Iris pigment epithelial cell (primary cell): ENCODE measurements at places on chromosomes 12 and 14.
A peak's percentile ranks its signal among the peaks of the same experiment; 100 is the strongest.

- DNase-seq: no peak
These were observed 46.6 kb downstream of the KIF26A start for GRCh38 chr14:104184911-104185499.

GRCh38 chr12:5622280-5622679, 190.4 kb downstream of the NTF3 start:
- no peak for DNase-seq

- DNase-seq: no peak
These were observed 200.7 kb downstream of the C12orf50 start for GRCh38 chr12:87828382-87828973.

DNA sequence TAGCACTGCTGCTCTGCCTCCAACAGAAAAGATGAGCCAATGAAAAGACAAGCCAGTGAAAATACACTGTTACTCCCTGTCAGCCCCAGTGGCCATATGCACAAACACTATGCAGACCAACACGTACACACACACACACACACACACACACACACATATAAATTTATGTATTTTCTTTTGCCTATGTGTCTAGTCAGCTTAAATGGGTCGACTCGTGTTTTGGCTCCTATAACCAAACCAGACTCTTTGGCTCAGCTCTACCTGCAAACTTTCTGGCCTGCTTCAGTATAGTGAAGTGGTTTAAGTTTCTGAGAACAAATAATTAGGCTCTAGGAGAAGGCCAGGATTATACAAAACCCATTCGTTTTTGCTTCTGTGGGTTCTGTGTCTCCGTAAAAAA, 30.3 kb upstream of the PMCH start:
- DNase-seq: no peak

DNA sequence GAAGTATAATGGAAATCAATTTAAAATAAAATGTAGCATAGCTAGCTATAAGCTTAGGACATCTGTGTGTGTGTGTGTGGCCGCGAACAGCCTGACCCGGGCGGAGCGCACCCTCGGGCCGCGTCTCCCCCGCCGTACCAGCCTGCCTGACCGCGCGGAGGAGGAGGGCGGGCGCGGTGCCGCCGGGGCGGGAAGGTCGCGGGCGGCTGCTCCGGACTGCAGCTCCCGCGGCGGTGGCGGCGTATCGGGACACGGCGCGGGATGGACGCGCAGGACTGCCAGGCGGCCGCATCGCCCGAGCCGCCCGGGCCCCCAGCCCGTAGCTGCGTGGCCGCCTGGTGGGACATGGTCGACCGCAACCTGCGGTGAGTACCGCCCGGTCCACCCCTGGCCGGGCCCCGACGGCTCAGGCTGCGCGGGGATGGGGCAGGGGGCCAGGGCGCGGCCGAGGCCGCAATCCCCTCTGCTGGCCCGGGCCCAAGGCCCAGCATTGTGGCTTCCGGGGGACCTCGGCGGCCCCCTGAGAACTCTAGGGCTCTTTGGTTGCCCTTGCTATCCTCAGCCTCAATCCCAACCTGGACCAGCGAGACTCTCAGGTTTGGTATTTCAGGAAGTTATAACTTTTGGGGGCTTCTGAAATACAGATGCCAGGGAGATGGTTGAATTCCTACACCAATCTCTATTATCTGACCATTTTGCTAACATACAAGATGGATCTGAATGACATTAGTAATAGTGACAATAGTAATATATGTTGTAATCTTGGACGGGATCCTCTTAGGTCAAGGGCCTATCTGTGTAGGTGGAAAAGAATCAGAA, at the start of gene ABHD12B:
Gene ABHD12B, plus strand, starts transcription at position 140 of the 819 bp plus-strand sequence. Its CDS starts 122 bp downstream, at position 262.
- peak; percentile 12 for DNase-seq

GRCh38 chr14:96576937-96577336, 74.8 kb downstream of the PAPOLA start:
- no peak for DNase-seq

DNA sequence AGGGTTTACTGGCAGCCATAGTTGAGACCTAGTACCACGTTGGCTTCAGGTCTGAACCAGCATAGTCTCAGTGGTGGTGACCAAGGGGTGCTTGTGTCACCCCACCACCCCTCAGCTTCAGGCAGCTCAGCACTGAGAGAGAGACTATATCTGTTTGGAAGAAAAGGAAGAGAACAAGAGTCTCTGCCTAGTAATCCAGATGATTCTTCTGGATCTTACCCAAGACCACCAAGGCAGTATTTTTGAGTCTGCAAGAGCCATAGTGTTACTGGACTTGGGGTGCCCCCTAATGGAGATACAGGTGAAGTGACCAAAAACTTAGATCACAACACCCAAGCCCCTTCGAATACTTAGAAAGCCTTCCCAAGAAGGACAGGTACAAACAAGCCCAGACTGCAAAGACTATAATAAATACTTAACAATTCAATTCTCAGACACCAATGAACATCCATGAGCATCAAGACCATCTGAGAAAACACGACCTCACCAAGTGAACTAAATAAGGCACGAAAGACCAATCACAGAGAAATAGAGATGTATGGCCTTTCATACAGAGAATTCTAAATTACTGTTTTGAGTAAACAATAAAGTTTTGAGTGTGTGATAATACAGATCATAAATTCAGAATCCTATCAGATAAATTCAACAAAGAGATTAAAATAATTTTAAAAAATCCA, 107.0 kb downstream of the HELB start:
- peak; percentile 68 for DNase-seq

GRCh38 chr12:78964521-78964920, 99.9 kb downstream of the SYT1 start:
- DNase-seq: peak; percentile 7

GRCh38 chr12:94560431-94561221, 89.7 kb downstream of the TMCC3 start:
- peak; percentile 84 for DNase-seq

DNA sequence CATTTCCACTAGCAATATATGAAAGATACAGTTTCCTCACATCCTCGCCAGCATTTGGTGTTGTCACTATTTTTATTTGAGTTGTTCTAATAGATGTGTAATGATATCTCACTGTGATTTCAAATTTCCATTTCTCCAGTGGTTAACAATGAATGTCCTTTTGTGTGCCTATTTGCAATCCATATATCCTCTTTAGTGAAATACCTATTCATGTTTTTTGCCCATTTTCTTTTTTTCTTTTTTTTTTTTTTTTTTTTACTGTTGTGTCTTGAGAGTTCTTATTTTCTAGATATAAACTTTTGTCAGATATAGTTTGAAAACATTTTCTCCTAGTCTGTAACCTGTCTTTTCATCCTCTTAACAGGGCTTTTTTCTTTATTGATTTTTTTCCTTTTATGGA, 79.0 kb downstream of the FBXL14 start:
- no peak for DNase-seq

GRCh38 chr12:90287585-90287984, 578.9 kb upstream of the ATP2B1 start:
- DNase-seq: no peak

DNA sequence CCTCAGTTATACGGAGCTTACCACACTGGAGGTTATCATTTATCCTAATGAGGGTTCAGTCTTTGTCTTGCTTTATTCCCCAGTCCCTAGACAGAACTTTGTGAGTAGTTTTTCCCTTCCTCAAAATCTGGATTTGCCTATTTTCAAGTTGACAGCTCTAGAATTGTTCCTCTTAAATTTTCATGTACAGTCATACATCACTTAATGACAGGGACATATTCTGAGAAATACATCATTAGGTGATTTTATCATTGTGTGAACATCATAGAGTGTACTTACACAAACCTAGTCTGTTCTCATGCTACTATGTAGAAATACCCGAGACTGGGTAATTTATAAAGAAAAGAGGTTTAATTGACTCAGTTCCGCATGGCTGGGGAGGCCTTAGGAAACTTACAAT, 3.1 kb downstream of the PRKAB1 start:
- no peak for DNase-seq

- DNase-seq: peak; percentile 16
These were observed 71.7 kb downstream of the TPH2 start for GRCh38 chr12:72010356-72010755.

- peak; percentile 49 for DNase-seq
These were observed 212.6 kb downstream of the SLC16A7 start for GRCh38 chr12:59808317-59808910.

- peak; percentile 6 for DNase-seq
These were observed 586.6 kb upstream of the NOVA1 start for GRCh38 chr14:27184427-27184826.

DNA sequence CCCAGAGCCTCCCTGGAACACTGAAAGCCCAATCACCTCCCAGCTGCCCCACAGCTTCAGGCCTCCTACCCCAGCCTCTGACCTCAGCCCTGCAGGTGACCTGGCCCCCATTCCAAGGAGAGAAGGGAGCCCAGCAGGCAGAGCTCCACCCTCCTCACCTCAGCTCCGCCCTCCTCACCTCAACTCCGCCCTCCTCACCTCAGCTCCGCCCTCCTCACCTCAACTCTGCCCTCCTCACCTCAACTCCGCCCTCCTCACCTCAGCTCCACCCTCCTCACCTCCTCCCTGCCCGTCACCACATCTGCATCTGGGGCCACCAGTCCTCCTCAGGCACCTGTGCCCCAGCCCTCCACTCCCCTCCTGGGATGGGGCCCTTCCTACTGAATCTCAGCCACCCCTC, 112.2 kb upstream of the SFSWAP start:
- no peak for DNase-seq

DNA sequence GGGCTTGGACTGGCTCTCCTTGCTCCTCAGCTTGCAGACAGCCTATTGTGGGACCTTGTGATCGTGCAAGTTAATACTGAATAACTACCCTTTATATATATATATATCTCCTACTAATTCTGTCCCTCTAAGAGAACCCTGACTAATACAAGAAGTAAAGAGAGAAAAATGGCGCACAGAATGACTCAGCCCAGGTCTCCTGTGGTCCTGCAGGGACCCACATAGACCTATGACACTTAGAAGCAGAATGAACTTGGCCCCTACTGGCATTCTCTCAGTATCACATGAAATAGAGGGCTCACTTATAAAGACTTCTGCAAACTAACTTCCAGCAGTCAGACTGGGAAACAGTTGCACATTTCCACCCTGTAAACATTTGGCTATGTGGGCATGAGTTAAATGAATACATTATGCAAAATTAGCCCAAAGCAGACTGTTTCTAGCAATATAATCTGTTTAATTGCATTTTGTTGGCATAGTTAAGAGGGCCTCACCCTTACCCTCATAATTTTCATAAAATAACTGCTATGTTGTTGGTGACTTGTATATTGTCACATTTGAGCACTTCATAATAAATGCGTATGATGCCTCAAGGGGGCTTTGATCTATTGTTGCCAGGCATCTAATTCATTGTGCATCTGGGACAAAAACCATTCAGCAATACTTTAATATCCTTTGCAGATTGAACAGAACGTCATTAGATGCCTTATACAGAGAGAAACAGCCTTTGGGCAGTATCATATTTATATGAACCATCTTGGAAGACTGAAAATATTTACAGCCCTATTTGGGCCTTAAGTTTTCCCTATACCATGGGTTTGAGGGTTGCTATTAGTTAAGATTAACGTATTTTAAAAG, 349.7 kb upstream of the DIO2 start:
- no peak for DNase-seq

GRCh38 chr14:29521526-29522137, 406.0 kb downstream of the PRKD1 start:
- peak; percentile 21 for DNase-seq

DNA sequence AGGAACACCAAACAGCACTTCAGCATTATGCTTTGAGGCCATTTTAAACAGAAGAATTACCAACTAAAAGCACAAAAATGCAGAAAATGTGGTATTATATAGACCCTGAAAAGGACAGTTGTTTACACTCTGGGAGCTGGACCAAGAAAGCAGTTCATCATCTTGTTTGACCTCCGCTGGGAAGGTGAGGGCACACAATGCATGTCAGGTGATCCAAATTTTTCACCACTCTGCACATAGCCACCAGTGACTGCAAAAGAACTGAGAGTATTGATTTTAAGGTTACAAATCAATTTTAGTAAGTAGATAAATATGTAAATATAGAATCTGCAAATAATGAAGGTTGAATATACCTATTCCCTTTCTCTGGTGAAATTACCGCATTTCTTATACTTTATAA, 119.6 kb downstream of the SLC16A7 start:
- no peak for DNase-seq

GRCh38 chr12:90076851-90077319, 368.2 kb upstream of the ATP2B1 start:
- DNase-seq: no peak

- DNase-seq: peak; percentile 93
These were observed 7.4 kb downstream of the CIT start for GRCh38 chr12:119869720-119870119.

GRCh38 chr14:76908834-76909233, 82.6 kb downstream of the LRRC74A start:
- no peak for DNase-seq

- peak; percentile 63 for DNase-seq
These were observed 220.5 kb upstream of the TBX3 start for GRCh38 chr12:114904254-114905003.

DNA sequence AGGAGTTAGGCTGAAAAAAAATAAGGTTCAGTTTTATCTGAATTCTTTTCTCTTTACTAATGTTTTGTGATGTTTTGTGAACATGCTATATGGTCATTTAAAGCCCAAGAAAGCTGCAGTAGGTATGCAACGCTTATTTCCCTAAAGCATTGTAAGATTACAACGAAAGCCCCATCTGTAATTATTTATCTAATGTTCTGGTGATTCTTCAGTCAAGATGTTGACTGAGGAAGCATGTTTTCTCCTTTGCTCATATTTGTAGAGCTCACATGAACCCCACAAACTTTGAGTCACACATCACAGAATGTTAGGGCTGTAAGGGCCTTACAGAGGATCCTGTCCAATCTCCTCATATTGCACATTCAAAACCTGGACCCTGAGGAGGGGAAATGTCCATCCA, 3.2 kb upstream of the TUBA1C start:
- DNase-seq: peak; percentile 73

DNA sequence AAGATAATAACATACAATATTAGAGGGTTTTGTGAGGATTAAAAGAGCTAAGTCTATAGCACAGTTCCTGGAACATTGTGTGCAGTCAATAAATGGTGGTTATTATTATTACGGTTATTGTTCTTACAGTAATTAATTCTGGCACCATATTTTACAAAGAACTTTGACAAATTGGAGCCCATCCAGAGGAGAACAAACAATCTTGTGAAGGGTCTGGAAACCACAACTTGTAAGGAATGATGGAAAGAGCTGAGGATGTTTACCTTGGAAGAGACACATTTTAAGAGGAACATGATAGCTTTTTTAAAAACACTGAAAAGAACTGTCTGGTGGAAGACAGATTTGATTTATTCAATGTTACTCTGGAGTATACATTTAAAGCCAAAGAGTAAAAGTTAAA, 150.5 kb upstream of the KRR1 start:
- DNase-seq: peak; percentile 62

- DNase-seq: no peak
These were observed 28.8 kb upstream of the DLGAP5 start for GRCh38 chr14:55220230-55220629.

DNA sequence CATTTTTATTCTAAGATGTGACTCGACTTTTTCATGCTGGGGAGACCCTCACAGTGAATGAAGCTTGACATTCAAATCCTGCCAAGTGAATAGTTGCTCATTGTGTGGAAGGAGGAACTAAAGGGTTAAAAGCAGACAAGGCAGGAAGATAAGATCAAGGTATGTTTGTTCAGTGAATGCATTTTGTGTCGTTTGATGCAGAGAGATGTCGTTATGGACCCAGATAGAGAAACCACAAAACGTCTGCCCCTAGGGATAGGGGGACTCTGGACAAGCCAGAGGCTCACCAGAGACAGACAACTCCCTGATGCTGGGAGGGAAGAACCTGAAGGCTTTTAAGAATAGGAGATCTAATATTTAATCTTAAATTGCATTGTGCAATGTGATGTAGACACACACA, 72.5 kb upstream of the MYL2 start:
- DNase-seq: no peak
